GM13977 (cell line): ENCODE measurements at places on chromosomes 1 and 21.

DNA sequence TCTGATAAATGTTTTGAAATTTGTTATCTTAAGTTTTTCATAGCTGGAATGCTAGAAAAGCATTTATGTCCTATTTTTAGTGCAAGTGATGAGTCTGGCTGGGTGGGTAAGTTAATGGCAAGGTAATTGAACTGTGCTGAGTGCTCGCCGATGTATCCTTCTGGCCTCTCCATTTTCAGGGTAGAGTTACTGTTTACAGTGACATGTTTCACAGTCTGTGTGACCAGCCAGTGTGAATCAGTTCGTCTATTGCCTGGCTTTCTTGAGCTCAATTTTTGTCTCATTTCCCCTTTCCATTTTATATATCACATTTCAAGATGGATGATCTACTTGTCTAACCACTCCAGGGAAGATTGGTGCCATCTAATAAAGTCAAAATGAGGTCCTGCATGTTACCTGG, 44.1 kb downstream of the ITSN1 start:
- no peak for DNase-seq

DNA sequence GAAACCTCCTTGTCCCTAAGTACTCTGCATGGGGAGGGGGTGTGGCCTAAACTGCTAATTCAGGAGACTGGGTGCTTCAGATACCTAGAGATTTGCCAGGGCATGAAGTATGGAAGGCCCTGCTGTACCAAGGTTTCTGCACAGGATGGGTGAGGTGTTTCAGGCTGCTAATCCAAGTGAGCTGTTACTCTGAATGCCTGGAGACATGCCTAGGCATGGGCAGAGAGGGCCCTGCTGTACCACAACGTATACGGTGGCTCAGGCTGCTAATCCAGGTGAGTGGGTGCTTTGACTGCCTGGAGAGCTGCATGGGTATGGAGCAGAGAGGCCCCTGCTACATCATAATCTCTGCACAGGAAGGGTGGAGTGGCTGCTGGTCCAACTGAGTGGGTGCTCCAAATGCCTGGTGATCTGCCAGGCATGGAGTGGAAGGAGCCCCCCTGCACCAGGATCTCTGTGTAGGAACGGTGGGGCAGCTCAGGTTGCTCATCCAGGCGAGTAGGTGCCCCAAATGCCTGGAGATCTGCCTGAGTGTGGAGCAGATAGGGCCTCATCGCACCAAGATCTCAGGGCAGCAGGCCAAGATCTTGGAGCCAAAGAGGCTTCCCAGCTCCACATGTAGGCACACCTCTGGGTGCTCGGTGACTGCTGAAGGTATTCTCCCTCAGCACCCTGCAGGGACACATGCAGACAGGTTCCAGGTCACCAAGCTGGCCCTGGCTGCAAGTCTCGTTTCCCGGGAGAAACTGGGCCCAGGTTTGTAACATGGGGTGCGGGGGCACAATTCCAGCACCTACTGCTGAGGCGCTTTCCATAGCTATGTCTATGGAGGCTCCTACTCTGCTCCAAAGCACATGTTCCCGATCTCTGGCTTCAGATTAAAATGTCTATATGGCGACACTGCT, 252.5 kb upstream of the PLXNA2 start:
- DNase-seq, result no peak

DNA sequence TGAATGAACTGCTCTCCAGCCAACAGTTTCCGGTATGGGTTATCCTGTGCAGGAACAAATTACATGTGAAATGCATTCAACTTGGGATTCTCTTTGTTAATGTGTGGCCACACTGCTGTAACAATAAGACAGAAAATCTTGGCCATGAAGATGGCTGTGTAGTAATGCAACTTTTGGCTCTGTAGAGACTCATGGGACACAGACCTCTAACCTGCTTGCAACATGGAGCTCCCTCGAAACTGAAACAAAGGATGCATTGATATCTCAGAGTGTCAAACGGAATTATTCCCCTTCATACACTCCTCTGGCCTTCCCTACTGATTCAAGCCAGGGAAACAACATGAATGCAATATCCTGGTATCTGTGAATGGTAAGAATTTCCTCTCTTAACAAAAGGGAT, 559.3 kb upstream of the ZRANB2 start:
- no peak for DNase-seq

DNA sequence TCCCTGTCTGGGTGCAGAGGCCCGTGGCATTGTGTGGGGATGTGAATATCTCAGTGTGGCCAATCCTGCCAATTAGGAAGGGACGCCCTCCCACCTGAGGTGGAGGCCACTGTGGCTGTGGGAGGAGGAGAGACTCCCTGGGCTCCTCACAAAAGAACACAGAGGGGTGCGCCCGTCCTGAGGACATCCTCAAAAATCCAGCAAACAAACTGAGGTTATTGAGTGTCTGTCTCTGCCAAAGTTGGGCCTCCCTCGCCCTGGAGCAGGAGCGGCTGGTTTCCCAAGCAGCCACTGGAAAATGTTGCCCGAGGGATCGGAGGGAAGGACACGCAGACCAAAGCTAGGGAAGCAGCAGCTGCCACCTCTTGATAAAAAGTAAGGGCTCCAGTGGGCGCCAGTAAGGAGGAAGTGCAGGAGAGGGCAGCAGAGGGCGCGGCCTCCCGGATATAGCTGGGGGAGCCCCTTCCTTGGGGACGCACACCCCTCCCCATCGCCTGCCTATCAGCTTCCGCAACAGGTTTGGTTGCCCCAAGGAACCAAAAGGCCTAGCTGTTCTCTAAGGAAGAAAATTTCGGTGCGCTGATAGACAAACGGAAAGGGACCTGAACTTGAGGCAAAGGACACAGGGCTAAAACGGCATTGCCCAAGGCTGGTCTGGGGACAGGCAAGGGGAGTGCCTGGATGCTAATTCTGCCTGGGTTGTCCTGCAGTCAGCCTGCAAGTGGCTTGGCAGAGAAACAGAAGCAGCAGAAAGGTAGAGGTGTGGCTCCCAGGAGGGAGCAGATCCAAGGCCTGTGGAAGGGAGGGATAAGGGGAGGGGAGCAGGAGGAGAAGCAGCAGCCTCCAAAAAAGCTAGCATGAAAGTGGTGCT, 1.7 kb upstream of the GRIK3 start:
- DNase-seq, result peak; percentile 47

- DNase-seq, result no peak
These were observed 115.3 kb downstream of the PLA2G4A start for GRCh38 chr1:186943891-186944686.

DNA sequence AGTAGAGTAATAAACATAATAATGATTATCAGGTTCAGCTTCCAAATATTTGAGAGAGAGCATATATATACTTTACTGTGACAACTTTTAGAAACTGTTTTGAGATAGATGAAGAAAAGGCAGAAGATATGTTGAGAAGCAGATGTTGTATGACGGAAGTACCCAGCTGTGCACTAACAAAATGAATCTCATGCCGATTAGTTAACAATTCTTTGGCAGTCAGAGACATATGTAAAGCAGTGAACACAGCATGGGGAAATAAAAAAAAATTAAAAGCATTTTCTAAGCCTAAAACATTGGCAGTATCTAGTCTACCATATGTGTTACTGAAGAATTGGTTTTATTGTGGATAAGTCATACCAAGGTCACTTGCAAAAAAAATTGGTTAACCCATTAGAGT, 51.8 kb downstream of the MAGI3 start:
- DNase-seq, result no peak

DNA sequence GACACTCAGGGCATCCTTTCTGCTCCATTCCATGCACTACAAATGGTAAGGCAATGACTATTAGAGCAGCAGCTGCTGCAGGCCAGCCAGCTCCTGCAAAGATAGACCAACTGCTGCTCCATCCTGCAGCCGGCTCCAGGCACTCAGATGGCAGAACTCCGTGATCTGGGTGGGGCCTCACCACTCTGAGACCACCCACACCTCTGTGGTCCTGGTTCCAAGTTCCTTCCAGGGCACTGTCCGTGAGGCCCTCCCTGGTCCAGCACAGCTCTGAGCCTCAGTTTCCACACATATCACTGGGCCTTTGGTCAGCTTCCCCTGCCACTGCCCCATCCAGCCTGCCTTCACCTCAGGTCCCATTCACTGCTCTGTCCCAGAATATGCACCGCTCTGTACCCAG, 114.7 kb downstream of the DMRTB1 start:
- DNase-seq, result no peak

- no peak for DNase-seq
These were observed 612.2 kb upstream of the CXADR start for GRCh38 chr21:16900685-16901084.

- DNase-seq, result no peak
These were observed 123.4 kb downstream of the ATP6V1G3 start for GRCh38 chr1:198417039-198417438.

DNA sequence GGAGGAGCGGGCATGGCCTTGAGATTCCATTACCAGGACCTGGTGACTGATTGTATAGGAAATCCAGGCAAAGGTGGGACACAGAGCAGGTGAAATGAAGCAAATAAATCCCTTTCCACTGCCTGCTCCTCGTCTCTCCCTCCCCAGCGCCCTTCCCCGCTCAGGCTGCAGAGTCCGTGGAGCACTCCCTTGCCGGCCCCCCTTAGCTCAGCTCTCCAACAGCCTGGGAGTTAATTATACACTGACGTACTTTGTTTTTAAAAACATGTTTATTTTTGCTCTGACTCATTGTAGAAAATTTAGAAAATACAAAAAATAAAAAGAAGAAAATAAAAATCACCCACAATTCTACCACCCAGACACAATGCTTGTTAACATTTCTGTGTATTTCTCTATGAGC, 61.7 kb downstream of the LGR6 start:
- no peak for DNase-seq

DNA sequence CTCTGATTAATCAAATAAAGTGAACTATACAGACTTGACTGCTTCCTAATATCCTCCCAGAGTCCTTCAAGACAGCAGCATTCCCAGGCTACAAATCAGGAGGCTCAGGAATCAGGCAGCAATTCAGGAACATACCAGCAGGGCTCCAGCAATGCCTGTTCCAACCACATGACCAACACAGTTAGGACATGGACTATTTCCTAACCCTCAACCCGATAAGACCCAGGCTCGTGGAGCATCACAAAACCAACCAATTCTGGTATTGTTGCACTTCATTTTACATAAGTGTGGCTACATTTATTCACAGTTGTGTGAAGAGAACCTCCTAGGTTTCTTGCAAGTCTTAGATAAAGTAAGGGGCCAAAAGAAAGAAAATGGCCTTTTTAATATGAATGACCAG, 546.2 kb upstream of the ADGRL2 start:
- no peak for DNase-seq

GRCh38 chr1:18881642-18882431, 20.5 kb downstream of the ALDH4A1 start:
- DNase-seq, result no peak

- DNase-seq, result no peak
These were observed 1.1 kb downstream of the DFFB start for GRCh38 chr1:3858231-3858981.

DNA sequence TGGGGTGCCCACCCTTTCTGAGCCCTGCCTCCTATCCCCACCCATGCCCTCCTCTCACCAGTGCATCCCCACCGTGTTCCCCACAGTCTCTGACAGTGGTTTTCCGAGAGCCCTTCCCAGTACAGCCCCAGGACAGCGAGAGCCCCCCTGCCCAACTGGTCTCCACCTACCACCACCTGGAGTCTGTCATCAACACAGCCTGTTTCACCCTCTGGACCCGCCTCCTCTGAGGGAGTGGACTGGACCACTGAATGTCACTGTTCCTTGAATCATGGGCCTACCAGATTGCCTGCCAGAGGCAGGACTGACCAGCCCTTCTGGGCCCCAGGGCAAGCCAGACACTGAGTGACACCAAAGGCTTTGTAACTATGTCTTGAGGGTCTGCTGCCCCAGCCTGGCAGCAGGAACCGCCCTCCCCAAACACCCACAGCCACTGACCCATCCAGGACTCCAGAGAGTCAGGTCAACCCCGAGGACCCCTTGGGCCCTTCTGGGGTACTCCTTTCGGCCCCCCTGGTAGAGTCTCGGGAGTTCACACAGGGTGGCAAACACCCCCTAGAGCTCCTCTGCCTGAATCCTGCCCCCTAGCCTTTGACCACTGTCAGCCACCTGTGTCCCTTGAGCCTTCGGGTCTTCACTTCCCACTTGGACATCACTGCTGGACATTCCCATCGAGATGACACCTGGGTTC, 3.3 kb downstream of the HYI start:
- DNase-seq, result no peak

DNA sequence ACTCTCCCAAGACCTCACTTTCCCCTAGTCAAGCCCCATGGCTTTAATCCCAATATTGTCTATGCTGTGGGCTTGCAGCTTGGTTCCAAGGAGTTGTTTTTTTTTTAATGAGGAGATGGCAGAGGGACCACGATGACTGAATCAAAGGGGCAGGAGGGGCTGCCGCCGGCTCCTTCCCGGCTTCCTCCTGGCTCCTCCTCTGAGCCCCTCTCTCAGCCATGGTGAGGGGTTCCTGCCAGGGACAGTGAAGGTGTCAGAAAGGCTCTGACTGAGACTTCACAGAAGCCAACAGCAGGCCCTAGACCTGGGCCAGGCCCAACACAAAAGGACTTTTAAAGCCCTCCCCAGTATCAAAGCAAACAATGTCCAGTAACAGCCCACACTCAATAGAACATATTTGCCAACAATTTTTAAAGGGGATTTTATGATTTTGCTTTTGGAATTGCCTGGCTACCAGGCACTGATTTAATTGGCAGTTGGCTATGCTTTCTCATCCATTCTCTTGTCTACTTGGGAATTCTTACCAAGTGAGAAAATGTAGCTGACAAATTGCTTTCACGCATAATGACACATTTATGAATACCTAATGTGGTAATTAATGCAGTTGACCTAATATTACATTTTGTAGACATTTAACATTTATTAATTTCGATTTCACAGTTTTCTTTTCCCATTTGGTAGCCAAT, 54.2 kb downstream of the FBXO2 start:
- no peak for DNase-seq

DNA sequence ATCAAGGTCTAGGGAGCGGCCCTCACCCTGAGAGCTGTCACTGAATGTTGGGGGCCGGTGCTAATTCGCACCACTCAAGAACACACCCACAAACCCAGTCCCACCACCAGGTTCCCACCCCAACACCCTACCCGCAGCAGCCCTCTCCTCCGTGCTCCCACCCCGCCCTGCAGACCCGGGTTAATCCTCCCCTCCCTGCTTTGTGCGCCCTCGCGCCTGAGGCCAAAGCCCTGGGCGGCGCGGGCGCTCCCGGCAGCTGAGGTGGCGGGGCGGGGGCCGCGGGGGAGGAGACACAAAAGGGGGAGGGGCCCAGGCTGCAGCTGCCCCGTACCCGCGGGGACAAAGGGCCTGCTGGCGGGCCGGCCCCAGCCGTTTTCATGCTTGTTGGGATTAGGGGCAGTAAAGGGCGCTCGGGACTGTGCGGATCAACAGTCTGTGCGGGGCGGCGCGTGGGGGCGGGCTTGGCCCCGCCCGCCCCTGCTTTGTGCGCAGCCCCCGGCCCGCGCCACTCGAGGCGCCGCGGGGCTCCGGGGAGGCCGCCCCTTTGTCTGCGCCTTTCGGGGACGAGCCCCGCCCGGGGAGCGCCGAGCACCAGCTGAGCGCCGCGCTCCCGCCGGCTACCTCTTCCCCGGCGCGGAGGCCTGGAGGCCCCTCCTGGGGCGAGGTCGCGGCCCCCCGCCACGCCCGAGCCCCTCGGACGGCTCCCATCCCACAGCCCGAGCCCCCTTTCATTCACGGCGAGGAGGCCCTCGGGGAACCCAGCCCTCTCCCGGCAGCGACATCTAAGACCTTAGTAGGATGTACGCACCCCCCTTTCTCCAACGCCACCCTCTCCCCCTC, 10.9 kb downstream of the C1orf216 start:
- DNase-seq, result peak; percentile 79

- DNase-seq, result no peak
These were observed 8.4 kb downstream of the UBASH3A start for GRCh38 chr21:42411891-42412635.
